NCI-H2081 treated with DMSO at 0.1 percent for 48 hours (cell line): ENCODE measurements at places on chromosomes 3 and 15.

DNA sequence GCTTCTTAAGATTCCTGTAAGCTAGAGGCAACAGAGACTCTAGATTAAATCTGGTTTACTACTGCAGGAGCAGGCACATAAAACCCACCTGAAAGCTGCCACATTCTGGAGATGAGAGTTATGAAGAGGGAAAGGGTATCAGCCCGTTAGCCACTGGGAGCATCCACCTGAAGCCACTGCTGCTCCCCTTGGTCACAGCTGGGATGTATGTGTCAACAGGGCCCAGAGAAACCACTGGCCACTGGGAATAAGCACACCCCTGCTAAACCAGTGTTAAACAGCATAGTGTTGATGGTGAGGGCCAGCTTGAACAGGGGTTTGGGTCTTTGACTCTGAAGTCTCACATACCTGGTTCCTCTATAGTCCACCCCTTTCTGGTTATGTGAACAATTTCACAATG is 10.9 kb downstream of the SLCO2A1 start:
- no peak for DNase-seq

DNA sequence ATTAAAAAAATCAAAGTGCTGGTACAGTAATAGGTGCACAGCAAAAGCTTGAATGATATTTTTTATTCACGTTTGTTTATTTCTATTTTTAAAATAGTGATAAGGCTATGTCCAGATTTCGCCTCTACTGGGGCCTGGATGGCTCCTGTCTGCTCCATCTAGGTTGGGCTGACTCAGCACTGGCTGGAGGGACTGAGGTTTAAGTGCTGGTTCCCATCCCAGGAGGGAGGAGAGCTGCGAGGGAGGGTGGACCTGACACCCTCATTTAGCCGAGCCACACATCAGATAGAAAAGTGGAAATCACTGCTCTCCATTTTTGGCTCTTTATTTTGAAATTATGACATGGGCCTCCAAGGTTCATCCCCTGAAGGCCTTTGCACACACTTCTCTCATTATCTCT is 95.4 kb upstream of the AGBL1 start:
- no peak for DNase-seq

GRCh38 chr3:94965867-94966475 is 903.1 kb downstream of the NSUN3 start:
- no peak for DNase-seq

GRCh38 chr15:69757186-69757585 is 304.6 kb downstream of the RPLP1 start:
- no peak for DNase-seq

DNA sequence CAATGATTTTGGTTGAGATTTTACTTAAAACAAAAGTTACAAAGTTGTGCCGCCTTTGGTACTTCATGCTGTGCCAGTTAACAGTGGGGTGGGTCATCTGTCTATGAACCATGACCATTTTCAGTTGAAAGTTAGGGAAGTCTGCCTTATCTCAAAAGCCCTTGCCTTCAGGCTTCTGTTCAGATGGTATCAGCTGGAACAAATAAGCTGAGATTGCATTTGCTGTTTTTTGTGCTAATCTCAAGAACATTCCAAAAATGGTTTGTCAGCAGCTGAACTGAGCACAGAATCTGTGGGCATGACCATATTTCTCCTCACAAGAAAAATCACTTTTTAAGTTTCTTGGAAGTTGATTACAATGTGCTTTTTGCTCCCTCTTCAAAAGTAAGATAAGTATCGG is 142.3 kb downstream of the IL5RA start:
- DNase-seq = no peak

DNA sequence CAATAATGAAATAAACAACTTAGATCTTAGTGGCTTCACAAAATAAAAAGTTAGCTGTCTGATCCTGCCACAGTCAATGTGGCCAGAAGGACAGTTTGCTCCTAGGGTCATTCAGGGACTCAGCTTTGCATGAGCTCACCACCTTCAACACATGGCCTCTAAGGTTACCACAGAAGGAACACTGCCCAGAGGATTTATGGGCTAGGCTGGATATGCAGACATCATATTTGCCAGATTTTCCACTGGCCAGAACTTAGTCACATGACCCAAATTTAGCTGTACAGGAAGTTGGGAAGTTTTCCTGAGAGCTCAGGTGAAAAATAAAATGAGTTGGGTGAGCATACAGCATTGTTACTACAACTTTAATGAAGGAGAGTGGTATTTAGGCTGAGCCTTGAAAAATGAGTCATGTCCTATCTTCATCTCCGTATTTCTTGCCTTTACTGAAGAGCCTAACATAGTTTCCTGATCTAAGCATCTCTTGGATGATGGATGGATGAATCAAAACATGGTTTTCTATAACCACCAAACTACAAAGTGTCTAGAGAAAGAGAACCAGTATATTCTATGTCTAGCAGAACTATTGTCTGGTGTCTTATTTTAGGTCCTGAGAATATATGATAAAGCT is 54.9 kb upstream of the TMEM108 start:
- no peak for DNase-seq

DNA sequence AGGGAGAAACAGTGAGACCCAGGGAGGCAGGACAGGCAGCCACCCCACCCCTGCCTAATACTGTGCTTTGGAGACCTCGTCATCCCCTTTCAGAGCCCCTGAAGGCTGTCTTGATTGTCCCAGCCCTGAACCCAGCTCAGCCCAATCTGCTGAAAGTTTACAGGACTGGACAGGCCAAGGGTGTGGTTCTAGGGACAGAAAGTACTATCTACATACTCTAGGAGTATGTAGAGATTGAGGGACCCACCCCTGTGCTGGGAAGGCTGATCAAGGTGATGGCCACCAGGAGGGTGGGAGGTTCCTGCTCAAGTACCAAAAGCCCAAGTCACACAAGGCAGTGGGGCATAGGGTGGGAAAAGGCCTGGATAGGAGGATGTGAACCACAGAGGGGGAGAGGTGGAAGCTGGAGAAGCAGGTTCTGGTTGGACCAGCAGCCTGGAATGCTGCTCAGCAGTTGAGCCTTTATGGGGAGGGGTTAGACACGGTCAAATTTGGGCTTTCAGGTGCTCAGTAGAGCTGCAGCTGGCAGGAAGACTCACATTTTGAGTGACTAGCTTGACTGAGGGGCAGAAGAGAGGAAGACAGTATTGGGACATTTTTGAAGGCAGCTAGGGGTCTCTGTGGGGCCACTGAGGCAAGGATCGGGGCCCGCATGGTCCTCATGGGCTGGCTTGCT is 6.7 kb downstream of the NBEAL2 start:
- no peak for DNase-seq

- DNase-seq = no peak
Measured at GRCh38 chr3:191387441-191388077, 57.2 kb upstream of the UTS2B start.

GRCh38 chr3:34842706-34843480 is 796.4 kb upstream of the ARPP21 start:
- no peak for DNase-seq

GRCh38 chr3:98962951-98963350 is 61.5 kb upstream of the DCBLD2 start:
- no peak for DNase-seq

- no peak for DNase-seq
Measured at GRCh38 chr3:187215460-187215859, 18.2 kb downstream of the RTP1 start.

GRCh38 chr15:48292458-48292857 is 38.8 kb upstream of the DUT start:
- DNase-seq = no peak

DNA sequence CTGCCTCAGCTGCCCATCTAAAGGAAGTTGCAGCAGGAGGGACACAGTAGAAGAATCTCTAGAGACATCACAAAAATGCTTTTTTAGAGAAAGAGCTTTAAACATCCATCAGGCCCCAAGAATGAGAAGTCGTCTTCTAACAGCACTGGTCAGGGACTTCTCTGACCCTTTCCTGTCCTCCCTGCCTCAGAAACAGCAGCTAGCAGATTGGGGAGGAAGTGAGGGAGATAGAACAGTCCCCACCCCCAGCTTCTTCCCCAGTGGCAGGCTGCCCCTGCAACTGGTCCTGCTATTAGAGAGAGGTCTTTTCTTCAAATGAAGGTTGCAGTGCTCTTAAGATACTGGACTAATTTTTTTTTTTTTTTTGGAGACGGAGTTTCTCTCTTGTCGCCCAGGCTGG is 55.1 kb downstream of the PDE8A start:
- DNase-seq = no peak

DNA sequence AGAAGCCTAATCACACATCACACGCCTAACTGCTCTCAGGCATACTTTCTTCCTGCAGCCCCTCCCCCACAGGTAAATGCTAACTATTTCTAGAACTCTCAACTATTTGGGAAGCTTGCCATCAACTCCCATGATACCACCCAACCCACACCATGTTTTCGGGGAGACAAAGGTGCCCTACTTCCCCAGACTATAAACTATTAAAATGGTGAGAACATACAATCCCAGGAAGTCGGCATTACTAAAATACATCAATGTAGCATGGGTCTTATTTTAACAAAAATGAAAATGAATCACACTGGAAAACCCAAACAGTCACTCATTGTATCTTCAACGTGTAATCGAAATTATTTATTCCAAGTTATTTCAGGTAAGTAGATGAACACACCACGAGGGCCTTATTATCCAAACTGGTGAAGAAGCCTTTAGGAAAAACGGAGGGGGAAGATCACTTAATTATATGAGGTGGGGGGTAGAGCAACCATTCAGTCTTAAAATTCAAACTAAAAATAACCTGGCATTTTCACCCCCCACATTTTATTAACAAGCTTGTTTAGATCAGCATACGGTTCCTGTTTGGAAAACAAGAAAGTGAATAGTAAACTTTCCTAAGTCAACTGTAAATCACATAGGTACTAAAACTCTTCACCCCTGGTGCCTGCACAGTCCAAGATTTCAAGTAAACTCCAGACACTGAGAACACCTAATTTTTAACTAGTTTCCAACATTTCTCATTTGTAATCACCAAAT is 1.9 kb downstream of the TBL1XR1 start:
- no peak for DNase-seq

DNA sequence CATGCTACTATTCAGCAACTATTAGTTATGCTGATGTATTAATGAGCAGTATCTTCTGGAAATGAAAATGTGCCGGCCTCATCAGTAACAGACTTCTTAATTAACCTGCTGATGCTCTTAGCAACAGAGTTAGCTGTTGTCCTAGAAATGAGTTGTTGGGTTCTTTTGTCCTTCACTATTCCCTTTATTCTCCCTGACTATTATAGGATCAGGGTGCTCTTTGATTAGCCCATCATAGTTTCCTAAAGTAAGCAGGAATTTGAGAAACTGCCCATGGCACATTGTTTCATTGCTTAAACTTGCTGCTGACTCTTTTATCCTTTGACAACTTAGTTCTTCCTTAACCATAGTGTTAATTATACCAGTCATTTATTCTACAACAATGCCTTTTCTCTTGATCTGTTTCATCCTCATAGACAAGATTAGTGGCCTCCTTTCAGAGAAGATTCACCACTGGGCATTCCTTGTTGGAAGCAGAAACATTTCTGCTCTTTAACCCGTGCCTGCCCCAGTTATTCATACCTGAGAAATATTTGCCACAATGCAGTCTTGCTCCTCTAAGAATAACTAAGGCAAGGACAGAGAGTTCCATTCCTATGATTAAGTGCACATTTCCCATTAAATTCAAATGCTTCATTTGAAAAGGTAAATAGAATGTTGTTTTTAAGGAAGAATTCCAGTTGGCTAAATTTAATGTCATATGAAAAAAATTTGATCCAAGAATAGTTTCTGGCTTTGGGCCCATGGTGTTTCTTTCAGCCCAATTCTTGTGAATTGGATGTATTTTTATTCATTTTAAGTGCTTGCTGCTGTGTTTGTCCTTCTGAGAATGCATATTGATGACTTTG is 573.3 kb upstream of the TBL1XR1 start:
- DNase-seq = no peak

DNA sequence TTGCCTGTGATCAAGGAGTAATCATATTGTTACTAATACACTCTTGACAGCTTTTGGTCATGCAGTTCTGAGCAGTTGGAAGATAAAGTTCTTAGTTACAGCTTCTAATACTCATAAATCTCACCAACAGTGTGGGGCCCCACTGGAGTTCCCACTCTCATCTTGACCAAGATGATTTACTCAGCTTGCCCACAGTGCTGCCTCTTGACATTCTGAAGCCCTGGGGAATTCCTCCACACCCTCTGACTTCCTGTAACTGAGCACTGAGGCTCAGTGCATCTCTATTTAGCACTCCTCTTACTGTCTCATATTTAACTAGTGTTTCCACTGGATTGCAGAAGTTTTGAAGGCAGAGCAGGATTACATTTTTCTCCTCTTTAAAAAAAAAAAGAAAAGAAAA is 1.9 kb upstream of the ARL6IP5 start:
- DNase-seq = no peak
